A549 treated with RU486 at 1 μM for 4 hours (cell line): ENCODE measurements at places on chromosomes 2 and 18. TPM values are rescaled to one million over a fixed set of nuclear protein-coding genes. Genes with fewer than 3 reads are reported as not detected.

Gene GCG
- not detected in 5 replicates for total RNA-seq

Gene PPP1R7
- total RNA-seq: 54.1 to 72.3 TPM (median 66.4 TPM) in 5 replicates

Gene FKBP7
- total RNA-seq: 7.2 to 13.6 TPM (median 11.1 TPM) in 5 replicates

Gene DCDC2C
- total RNA-seq: 0.24 to 0.54 TPM (median 0.30 TPM) in 5 replicates

Gene SNED1
- total RNA-seq: 0.30 to 1.1 TPM (median 0.53 TPM) in 5 replicates

Gene TMEM37
- 1.5 to 2.7 TPM (median 2.2 TPM) in 5 replicates for total RNA-seq

Gene FHOD3
- 2.9 to 3.7 TPM (median 3.1 TPM) in 5 replicates for total RNA-seq

Gene STAT4
- total RNA-seq: 3.4 to 4.9 TPM (median 4.3 TPM) in 5 replicates

Gene CPLX4
- not detected in 5 replicates for total RNA-seq

Gene C2orf81
- 1.9 to 3.5 TPM (median 3.2 TPM) in 5 replicates for total RNA-seq

Gene CCDC68
- 0.92 to 3.9 TPM (median 3.4 TPM) in 5 replicates for total RNA-seq

Gene CD302
- total RNA-seq: 0.89 to 2.5 TPM (median 2.2 TPM) in 5 replicates

Gene CNGA3
- total RNA-seq: 0.02 to 0.06 TPM in 2 of 5 replicates, not detected in the others

Gene ATOH8
- total RNA-seq: 5.2 to 7.1 TPM (median 5.9 TPM) in 5 replicates

Gene FLACC1
- total RNA-seq: 0.20 to 0.32 TPM in 2 of 5 replicates, not detected in the others

Gene REG3A
- total RNA-seq: not detected in 5 replicates

Gene CCDC142
- 9.1 to 15.9 TPM (median 14.4 TPM) in 5 replicates for total RNA-seq

Gene PHOSPHO2
- total RNA-seq: 0.61 to 4.2 TPM (median 2.8 TPM) in 5 replicates

Gene MATN3
- 9.0 to 15.5 TPM (median 13.7 TPM) in 5 replicates for total RNA-seq

Gene ALLC
- total RNA-seq: 0.21 TPM in 1 of 5 replicates, not detected in the others

Gene PAIP2B
- 0.22 to 0.32 TPM (median 0.25 TPM) in 5 replicates for total RNA-seq

Gene USP34
- total RNA-seq: 40.4 to 56.0 TPM (median 48.5 TPM) in 5 replicates

Gene LPIN2
- 12.8 to 19.1 TPM (median 18.1 TPM) in 5 replicates for total RNA-seq

Gene TMEM198
- total RNA-seq: 0.47 to 1.3 TPM (median 0.95 TPM) in 5 replicates

Gene DNAJC5G
- not detected in 5 replicates for total RNA-seq
